Activated naive CD4-positive, alpha-beta T cell treated with Interleukin-2 at 50 U/mL for 16 hours (primary cell): ENCODE measurements at places on chromosomes 7 and 10.

DNA sequence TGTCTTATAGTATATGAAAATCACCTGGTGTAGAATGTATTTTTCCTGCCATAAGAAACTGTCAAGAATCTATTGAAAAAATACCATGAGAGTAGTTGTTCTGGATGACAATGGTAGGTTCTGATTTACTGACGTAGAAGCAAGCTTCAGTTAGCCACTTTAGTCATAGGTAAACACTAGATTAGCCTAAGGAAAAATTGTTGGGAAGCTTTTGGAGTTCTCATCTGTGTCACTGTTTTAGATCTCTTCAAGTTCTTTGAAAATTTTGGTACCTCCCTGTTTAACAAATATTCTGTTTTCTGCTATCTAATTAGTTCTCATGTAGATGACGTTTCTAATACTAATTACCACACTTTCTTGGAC lies 131.8 kb downstream of the ADK start:
- no peak for DNase-seq

DNA sequence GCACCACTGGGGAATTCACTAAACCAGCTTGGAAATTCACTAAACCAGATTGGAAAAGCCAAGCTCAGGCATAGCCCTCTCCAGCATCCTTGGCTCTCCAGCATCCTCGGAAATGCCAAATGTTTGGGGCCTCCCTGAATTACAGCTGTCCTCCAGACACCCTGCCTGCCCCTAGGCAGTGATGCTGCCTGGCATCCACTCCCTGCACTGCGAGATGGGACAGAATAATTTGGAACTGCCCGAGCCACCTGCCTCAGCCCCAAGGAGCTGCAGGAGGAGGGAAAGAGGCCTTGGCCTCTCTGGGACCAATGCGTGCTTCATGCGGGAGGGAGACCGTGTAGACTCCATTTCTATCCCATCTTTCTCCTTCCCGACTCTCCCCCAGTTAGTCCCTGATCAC lies 64.3 kb downstream of the INSIG1 start:
- no peak for DNase-seq

DNA sequence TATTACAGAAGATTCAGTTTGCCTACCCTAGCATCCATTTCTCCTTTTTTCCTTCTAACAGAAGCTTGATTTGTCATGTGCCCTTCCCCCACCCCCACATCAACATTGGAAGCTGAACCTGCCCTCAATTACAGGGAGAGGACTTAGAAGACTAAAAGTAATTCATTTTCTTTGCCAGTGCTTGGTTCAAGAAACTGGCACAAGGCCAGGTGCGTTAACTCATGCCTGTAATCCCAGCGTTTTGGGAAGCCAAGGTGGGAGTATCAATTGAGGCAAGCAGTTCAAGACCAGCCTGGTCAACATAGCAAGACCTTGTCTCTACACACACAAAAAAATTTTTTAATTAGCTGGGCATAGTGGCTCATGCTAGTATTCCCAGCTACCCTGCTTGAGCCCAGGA lies 32.6 kb downstream of the CCNJ start:
- DNase-seq = no peak

GRCh38 chr10:132615341-132616169 lies 78.0 kb downstream of the INPP5A start:
- DNase-seq = no peak

GRCh38 chr7:133561396-133561795 lies 308.5 kb downstream of the EXOC4 start:
- no peak for DNase-seq

GRCh38 chr10:91924212-91925021 lies 847 bp downstream of the BTAF1 start:
- no peak for DNase-seq

DNA sequence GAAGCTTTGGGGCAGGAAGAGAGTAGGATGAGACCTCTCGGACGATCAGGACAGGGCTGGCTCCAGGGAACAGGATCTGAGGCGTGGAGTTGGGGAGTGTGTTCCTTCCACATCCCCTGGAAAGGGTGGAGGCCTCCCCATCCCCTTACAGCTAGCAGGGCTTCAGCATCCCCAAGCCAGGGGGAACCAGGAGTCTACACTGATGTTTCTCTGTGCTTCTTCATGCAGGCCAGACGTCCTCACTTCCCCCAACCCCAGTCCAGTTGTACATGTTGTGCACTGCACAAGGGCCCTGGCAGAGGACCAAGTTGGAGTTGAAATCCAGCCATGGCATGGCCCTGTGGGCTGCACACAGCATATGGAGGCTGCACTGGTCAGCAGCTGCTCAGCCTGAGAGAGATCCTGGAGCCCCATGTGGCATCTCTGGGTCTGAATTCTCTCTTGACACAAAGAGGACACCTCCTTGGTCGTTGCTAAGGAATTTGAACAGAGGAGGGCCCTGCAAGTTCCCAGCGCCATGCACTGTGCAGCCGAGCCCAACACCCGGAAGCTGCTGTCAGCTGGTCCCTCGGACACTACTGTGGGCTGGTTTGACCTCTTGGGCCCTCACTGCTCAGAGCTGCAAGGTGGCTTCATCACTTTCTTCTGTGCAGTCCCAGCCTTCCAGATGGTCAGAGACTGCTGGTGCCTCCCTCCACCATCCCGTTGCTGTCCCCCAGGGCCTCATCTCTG lies 181.1 kb downstream of the DNAJB6 start:
- no peak for DNase-seq

DNA sequence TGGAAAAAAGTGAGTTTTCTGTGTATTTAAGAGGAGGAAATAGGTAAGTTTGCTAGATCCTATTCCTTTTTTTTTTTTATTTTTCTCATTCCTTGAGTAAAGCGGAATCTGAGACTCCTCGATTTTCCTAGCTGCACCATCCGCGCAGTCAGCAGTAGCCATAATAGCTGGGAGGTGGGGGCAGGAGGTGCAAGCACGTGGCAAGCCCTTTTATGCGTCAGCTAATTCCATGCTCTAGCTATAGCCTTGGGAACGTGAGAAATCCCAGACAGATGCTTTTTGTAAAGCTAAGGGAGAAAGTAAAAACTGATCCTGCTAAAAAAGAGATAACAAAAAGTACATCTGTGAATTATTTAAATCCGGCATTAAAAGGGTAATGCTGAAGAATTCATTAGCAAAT lies 33.2 kb upstream of the TPK1 start:
- no peak for DNase-seq

- no peak for DNase-seq
Measured at GRCh38 chr10:60098677-60099601, 192.6 kb upstream of the CCDC6 start.

GRCh38 chr7:129136887-129137642 lies 7.4 kb upstream of the TSPAN33 start:
- no peak for DNase-seq

GRCh38 chr7:114153700-114154099 lies 234.9 kb upstream of the PPP1R3A start:
- no peak for DNase-seq

- peak; percentile 29 for DNase-seq
Measured at GRCh38 chr10:71486484-71487114, 89.9 kb downstream of the CDH23 start.

GRCh38 chr10:128022261-128023196 lies 103.7 kb downstream of the MKI67 start:
- DNase-seq = no peak

GRCh38 chr10:100827819-100828737 lies 82.7 kb downstream of the PAX2 start:
- DNase-seq = peak; percentile 20

DNA sequence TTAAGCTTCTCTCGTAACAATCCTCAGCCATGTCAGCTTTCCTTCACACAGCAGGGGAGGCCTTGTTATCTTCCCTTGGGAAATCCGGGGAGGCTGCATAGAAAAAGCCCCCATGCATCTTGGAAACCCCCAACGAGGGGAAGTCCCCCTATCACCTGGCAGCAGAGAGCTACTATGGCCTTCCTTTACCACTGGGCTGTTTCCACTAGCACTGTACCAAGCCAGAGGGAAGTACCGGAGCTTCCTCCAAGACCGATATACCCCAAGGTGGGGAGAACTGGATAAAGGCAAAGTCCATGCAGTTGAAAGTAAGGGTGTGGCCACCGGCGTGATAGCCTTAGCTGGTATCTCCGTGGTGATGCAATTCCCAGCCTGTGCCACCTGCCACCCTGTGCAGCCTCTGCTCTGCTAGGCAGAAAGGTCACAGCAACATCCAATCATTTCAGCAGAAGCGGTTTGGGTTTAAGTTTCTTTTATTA lies 4.4 kb upstream of the CLIP2 start:
- DNase-seq = no peak
